Esophagus mucosa (tissue), 1 donor: ENCODE measurements at places on chromosomes 4 and X. TPM values are rescaled to one million over a fixed set of nuclear protein-coding genes. Genes with fewer than 3 reads are reported as not detected.

The USP53 gene
- 19.5 TPM for total RNA-seq

The DUX4 gene
- total RNA-seq, result 0.56 TPM

The LNX1 gene
- total RNA-seq, result 23.8 TPM

The AMBN gene
- total RNA-seq, result not detected

The ADGRG4 gene
- total RNA-seq, result not detected

The CT45A1 gene
- not detected for total RNA-seq

The HSFX1 gene
- total RNA-seq, result 0.32 TPM

The ZNF711 gene
- total RNA-seq, result 1.6 TPM

The RAB40A gene
- 0.16 TPM for total RNA-seq

The UCHL1 gene
- 2.1 TPM for total RNA-seq

The ADGRA3 gene
- total RNA-seq, result 6.3 TPM

The RBM41 gene
- total RNA-seq, result 10.3 TPM

The CLNK gene
- 0.08 TPM for total RNA-seq
